Activated naive CD4-positive, alpha-beta T cell treated with anti-CD3 and anti-CD28 coated beads, Interleukin-2, amount 50 U/mL, for 72 hours (primary cell): ENCODE measurements at places on chromosomes 11 and 22. TPM values are rescaled to one million over a fixed set of nuclear protein-coding genes. Genes with fewer than 3 reads are reported as not detected.

OR2AG1 gene
- total RNA-seq: not detected

CCDC188 gene
- total RNA-seq: not detected

TMEM138 gene
- total RNA-seq: 44.2 TPM

SLC6A5 gene
- total RNA-seq: not detected

TRPM5 gene
- total RNA-seq: not detected

GSTT2 gene
- total RNA-seq: 0.75 TPM

MAPK8IP1 gene
- 0.23 TPM for total RNA-seq

SPDYC gene
- not detected for total RNA-seq

LMF2 gene
- total RNA-seq: 54.2 TPM

POTEH gene
- total RNA-seq: not detected

NPTXR gene
- total RNA-seq: 0.75 TPM

C22orf31 gene
- total RNA-seq: not detected
